ENCODE measurements at places on chromosomes 3 and 15.

DNA sequence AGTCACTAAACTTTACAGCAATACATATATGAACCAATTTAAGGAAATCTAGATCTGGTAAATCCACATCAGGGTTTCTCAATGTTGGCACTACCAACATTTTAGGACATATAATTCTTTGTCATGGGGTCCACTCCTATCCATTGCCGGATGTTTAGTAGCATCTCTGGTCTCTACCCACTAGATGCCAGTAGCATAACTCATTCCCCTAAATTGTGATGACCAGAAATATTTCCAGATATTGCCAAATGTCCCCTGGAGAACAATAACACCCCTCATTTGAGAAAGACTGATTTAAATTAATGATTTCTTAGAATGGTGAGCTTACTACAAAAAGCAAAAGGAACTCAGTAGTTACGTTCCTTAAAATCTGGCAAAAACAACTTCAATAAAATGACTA is 23.1 kb upstream of the ANKRD28 start:
- no peak for DNase-seq

DNA sequence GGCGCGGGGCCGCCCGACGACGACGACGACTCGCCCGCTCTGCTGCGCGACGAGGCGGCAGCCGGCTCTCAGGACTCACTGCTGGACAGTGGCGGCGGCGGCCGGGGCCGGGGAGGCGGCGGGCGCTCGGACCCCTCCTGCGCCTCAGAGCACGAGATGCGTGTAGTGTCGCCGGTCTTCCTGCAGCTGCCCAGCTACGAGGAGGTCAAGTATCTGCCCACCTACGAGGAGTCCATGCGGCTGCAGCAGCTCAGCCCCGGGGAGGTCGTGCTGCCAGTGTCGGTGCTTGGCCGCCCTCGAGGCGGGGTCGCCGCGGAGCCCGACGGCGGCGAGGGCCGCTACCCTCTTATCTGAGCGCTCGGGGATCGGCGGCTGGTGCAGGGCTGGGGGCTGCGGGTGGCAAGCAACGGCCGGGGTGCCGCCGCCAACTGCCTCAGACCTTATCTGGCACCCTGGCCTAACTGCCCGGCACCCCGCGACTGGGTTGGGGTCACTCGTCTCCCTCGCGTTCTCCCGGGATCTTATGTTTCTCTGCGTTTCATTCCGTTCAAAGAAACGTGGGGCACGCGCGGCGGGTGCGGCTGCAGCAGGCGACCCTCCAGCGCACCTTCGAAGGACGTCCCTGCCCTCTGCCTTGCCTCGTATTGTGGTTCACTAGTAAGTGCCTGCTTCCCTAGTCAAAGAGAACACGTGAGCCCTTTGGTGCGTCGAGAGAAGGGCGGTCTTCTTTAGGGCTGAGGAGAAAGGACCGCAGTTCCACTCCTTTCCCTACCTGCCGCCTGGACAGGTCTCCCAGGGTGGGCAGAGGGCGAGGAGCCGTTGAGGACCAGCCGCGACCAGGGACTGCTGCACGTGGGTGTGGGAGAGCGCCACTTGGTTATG is 1.0 kb downstream of the C3orf80 start:
- DNase-seq = no peak

DNA sequence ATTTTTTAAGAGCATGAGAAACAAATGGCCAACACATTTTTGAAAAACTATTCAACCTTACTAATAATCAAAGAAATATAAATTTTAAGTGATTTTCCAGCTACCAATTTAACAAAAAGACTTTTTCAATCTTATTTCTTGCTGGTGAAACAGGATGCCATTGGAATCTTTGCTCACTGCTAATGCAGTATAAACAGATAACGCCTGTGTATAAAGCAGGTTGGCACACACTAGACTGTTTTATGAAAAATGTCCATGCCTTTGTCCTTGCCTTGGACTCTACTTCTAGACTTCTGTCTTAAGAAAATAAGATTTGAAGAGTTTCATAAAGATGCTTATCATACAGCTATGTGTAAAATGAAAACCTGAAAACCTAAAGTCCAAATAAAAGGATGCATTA is 5.0 kb upstream of the VGLL4 start:
- no peak for DNase-seq

DNA sequence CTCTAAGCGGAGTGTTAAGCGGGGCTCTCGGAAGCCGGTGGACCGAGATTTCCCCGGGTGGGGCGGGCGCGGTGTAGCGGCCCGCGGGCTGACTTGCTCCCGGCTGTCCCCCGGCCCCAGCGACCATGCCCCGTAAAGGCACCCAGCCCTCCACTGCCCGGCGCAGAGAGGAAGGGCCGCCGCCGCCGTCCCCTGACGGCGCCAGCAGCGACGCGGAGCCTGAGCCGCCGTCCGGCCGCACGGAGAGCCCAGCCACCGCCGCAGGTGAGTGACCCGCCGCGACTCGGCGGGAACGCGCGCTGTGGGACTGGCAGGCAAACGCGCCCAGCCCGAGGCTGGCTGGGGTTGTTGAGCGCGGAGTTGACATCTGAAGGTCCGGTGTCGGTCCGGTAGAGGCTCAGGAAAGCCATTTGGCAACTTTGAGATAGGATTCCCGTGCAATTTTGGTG is 1.3 kb downstream of the SMC4 start:
- peak; percentile 7 for DNase-seq

DNA sequence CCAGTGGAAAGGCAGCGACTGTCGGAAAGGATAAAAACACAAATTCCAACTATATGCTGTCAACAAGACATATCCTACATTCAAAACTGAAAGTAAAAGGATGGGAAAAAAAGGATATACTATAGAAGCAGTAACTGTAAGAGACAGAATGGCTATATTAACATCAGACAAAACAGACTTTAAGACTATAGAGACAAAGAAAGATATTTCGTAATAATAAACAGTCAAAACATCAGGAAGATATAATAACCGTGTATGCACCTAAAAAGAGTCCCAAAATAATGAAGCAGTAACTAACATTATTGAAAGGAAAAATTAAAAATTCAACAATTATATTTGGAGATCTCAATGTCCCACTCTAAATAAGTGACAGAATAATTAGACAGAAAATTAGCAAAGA is 48.2 kb downstream of the ZNF148 start:
- DNase-seq = no peak

GRCh38 chr15:89383365-89384175 is 48.9 kb upstream of the POLG start:
- no peak for DNase-seq

- DNase-seq = no peak
Observed at GRCh38 chr3:69174871-69175737, 52.7 kb upstream of the LMOD3 start.

DNA sequence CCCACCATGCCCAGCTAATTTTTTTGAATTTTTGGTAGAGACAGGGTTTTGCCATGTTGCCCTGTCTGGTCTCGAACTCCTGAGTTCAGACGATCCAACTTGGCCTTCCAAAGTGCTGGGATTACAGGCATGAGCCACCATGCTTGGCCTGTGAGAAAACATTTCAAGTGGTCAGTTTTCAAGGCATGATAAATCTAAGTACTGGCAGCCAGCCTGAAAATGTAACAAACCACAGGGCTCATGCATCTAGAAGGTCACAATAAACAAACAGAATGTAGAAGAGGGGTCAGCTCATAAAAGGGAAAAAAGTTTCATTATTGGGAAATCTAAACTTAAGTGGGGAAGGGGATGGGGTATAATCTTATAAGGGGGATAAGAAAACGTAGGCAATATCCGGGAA is 39.9 kb downstream of the PPCDC start:
- DNase-seq = no peak

DNA sequence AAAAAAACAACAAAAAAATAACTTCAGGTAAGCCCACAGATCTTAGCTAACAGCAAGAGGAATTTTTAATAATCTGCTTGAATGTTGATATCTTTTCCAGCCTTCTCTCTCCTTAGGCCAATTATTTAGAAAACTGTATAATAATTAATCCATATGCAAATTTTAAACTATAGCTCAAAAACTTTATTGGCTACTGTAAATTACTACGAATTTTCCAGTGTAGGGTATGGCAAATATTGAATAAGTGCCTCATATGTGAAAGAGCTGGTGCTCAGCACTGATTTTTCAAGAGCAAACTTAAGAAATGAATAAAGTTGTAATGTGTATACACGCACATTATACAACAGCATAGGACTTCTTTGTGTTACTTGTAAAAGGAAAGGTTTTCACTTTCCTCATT is 123.0 kb downstream of the TFDP2 start:
- no peak for DNase-seq

GRCh38 chr3:159620281-159620680 is 368.4 kb upstream of the IL12A start:
- DNase-seq = no peak

DNA sequence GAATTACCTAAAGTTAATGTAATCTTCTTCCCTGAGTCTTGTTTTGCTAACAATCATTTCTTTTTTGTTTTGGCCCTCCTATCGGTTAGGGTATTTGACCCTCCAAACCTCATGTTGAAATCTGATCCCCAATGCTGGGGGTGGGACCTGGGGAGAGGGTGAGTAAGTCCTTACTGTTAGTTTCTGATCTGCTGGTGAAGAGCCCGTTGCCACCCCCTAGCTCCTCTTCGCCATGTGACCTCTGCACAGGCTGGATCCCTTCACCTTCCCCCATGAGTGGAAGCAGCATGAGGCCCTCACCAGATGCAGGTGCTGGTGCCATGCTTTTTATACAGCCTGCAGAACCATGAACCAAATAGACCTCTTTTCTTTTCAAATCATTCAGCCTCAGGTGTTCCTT is 62.8 kb upstream of the ADCY5 start:
- DNase-seq = no peak

Data from activated T-cell treated with anti-CD3 and anti-CD28 coated beads for 48 hours (primary cell).